ENCODE measurements at places on chromosomes 4 and X.

GRCh38 chrX:49992853-49993252, 70.5 kb downstream of the CLCN5 start:
- H3K4me3 ChIP-seq, result no peak overlapping the region
- peaks cover 29% of the 10 kb centered on the region for H3K27me3 ChIP-seq
- DNase-seq, result no peak
- no peaks in the 10 kb centered on the region for H3K36me3 ChIP-seq

- no peaks in the 10 kb centered on the region for H3K27me3 ChIP-seq
- no peak overlapping the region for H3K4me3 ChIP-seq
- H3K27ac ChIP-seq, result no peak overlapping the region
- H3K4me1 ChIP-seq, result no peaks in the 10 kb centered on the region
- no peak for DNase-seq
Measured at GRCh38 chr4:123468479-123469031, 72.0 kb downstream of the SPRY1 start.

DNA sequence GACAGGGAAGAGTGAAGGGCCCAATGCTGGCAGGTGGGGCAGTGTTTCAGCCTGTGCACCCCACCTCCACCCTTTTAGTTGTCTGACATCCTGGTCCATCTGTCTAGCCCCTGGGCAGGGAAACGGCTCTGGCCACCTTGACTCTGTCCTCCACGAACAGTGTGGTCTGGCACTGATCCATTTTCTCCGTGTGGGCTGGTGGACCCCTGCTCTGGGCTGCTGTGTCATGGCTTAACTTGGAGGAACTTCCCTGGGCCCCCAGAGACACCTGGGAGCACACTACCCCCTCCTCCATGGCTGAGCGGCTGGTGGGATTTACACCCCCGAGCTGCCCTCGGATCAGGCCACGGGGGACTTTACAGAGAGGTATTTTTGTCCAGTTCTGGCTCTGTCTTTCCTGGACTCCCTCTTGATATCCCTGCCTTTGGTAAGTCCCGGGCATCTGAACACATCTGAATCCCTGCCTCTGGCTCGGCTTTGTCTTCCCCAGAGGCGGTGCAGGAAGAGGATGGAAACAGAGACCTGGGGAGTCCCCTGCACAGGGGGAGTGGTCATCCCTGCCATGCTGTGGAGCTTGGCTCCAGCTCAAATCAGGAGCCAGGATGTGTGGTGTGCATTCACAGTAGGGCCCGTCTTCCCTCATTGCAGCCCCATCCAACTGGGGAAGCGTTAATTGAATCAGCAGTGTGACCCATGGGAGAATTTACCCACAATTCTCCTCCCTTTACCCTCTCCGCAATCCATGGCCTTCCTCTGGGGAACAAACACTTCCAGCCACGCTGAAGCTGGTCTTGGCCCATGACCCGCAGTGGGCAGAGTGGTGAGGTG, 6.3 kb upstream of the NKX1-1 start:
- H3K4me1 ChIP-seq, result no peaks in the 10 kb centered on the region
- H3K27me3 ChIP-seq, result no peaks in the 10 kb centered on the region
- no peak overlapping the region for H3K27ac ChIP-seq
- no peaks in the 10 kb centered on the region for H3K36me3 ChIP-seq

DNA sequence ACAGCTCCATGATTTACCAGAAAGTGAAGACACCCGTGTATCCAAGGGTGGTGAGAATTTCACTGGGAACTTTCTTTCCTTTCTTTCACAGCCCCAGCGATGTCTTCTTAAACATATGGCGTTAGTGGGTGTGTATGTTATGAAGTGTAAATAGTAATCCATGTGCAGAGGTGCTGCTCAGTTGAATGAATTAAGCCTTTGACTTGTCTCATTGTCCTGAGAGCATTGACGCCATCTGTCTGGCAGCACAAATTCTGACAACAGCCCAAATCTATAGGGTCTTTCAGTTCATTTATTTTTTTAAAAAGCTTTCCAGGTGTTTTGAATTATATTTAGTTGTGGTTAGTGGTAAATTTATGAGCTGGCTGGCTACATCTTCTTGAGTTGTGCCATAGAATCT, 69.4 kb downstream of the CLCN5 start:
- H3K27me3 ChIP-seq, result no peaks in the 10 kb centered on the region
- DNase-seq, result no peak
- no peak overlapping the region for H3K27ac ChIP-seq
- H3K36me3 ChIP-seq, result no peaks in the 10 kb centered on the region
- no peak overlapping the region for H3K4me3 ChIP-seq
- H3K4me1 ChIP-seq, result no peaks in the 10 kb centered on the region

GRCh38 chr4:187603093-187604025, 392.2 kb upstream of the ZFP42 start:
- H3K36me3 ChIP-seq, result no peaks in the 10 kb centered on the region
- no peaks in the 10 kb centered on the region for H3K27me3 ChIP-seq
- H3K4me1 ChIP-seq, result no peaks in the 10 kb centered on the region
- H3K4me3 ChIP-seq, result no peak overlapping the region
- H3K27ac ChIP-seq, result no peak overlapping the region

DNA sequence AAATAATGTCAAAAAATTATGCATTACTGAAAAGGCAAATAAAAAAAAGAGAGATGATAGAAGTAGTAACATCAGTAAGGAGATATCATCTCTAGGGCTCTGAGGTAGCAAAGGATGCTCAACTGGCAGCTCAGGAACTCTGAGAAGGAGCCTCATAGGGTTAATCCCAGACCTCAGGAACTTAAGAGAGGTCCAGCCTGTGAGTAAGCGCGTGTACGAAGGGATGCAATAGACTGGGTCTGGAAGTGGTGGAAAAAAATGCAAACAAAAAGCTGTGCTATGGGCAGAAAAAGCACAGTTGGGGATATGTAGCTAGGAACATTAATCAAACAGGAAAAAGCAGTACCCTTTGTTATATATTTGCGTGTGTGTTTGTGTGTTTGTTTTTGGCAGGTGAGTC, 282.0 kb downstream of the GALNTL6 start:
- no peak overlapping the region for H3K27ac ChIP-seq
- no peak overlapping the region for H3K4me3 ChIP-seq
- H3K4me1 ChIP-seq, result no peaks in the 10 kb centered on the region
- H3K27me3 ChIP-seq, result no peaks in the 10 kb centered on the region
- H3K36me3 ChIP-seq, result no peaks in the 10 kb centered on the region

GRCh38 chrX:109184506-109185139, 297.3 kb downstream of the GUCY2F start:
- H3K27ac ChIP-seq, result no peak overlapping the region
- H3K4me1 ChIP-seq, result no peaks in the 10 kb centered on the region
- no peak for DNase-seq
- H3K36me3 ChIP-seq, result no peaks in the 10 kb centered on the region
- peaks cover 32% of the 10 kb centered on the region for H3K27me3 ChIP-seq

- H3K27ac ChIP-seq, result no peak overlapping the region
- no peaks in the 10 kb centered on the region for H3K36me3 ChIP-seq
- no peaks in the 10 kb centered on the region for H3K4me1 ChIP-seq
- no peak for DNase-seq
- H3K4me3 ChIP-seq, result no peak overlapping the region
Measured at GRCh38 chr4:8117278-8117682, 41.3 kb downstream of the ABLIM2 start.

DNA sequence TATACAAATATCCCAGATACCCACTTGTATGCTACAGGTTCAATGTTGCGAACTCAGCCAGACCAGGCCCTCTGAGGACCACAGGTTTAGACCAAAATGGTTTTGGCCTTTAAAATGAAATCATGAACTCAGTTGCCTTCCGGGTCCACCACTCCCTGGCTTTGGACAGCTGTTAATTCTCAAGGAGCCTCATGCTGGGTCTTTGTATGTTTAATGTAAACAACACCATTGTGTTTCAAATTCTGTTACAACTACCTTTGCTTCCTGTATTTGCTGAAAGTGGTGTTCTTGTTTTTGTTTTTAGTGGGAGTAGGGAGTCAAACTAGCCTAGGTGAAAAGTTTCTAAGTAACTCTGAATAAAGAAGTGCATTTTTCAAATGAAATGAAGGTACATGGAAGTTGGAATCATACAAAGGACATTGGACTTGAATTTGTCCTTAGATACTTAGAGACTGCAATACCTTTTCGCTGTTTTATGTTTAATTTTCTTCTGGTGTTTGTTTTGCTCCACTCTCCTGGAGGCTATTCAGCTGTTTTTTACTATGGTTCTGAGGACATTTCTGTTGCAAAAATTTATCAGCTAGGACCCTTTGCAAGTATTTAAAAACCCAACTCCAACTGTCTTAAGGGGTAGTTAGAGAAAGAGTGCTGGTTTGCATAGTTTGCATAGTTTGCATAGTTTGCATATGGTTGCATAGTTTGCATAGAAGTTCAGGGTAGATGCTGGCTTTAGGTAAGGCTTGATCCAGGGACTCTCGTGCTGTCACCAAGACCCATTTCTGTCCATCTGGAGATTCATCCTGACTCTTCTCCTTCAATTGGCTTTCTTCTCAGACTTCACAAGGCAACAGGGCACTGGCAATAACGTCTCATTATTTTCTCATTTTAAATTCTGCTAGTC, 70.1 kb downstream of the MID1IP1 start:
- no peaks in the 10 kb centered on the region for H3K36me3 ChIP-seq
- peaks cover 43% of the 10 kb centered on the region for H3K27me3 ChIP-seq
- H3K4me3 ChIP-seq, result no peak overlapping the region
- H3K27ac ChIP-seq, result no peak overlapping the region

DNA sequence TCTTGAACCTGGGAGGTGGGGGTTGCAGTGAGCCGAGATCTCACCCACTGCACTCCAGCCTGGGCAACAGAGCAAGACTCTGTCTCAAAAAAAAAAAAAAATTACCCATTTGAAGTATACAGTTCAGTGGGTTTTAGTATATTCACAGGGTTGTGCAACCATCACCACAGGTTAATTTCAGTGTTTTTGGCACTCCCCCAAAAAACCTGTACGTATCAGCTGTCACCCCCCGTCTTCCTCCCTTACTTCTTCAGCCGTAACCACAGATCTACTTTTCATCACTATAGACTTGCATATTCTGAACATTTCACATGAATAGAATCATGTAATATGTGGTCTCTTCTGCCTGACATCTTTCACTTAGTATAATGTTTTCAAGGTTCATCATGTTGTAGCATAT, 11.7 kb upstream of the PTTG2 start:
- no peak overlapping the region for H3K4me3 ChIP-seq
- H3K27ac ChIP-seq, result no peak overlapping the region
- DNase-seq, result no peak
- H3K4me1 ChIP-seq, result no peaks in the 10 kb centered on the region
- H3K36me3 ChIP-seq, result no peaks in the 10 kb centered on the region
- H3K27me3 ChIP-seq, result no peaks in the 10 kb centered on the region

- no peak for DNase-seq
- no peaks in the 10 kb centered on the region for H3K4me1 ChIP-seq
- H3K27ac ChIP-seq, result no peak overlapping the region
- no peaks in the 10 kb centered on the region for H3K27me3 ChIP-seq
- no peaks in the 10 kb centered on the region for H3K36me3 ChIP-seq
- H3K4me3 ChIP-seq, result no peak overlapping the region
Measured at GRCh38 chr4:26135331-26135730, 185.5 kb upstream of the RBPJ start.

- no peaks in the 10 kb centered on the region for H3K27me3 ChIP-seq
- no peaks in the 10 kb centered on the region for H3K36me3 ChIP-seq
- H3K27ac ChIP-seq, result no peak overlapping the region
- H3K4me1 ChIP-seq, result no peaks in the 10 kb centered on the region
Measured at GRCh38 chr4:173301518-173302201, 32.5 kb downstream of the HMGB2 start.

DNA sequence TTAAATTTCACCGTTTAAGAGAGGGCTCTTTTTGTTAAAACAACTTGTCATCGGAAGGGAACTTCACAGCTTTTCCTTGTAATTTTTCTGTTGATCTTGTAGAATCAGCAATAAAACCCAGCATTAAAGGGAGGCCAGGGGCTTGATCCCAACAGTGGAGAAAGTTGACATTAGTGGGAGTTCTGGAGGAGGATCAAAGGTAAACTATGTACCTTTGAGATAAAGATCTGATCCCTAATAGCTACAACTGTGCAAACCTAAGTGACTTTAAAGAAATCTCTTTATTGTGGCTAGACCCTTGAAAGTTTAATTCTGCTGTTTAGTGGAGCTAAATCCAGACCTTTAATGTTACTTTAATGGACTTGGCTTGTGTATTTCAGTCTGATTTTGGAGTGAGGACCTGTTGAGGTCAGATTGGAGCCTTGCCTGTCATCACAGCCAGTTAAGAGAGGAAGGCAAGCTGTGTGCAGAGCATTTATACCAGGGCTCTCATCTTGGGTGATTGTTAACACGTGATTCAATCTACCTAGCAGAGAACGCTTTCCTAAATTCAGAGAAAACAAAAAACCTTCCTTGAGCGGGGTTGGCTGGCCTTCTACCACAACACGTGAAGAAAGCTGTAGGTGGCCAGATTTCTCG, 1.7 kb downstream of the DOCK11 start:
- no peak overlapping the region for H3K27ac ChIP-seq
- peaks cover 9% of the 10 kb centered on the region for H3K27me3 ChIP-seq
- H3K36me3 ChIP-seq, result no peaks in the 10 kb centered on the region
- no peak for DNase-seq

DNA sequence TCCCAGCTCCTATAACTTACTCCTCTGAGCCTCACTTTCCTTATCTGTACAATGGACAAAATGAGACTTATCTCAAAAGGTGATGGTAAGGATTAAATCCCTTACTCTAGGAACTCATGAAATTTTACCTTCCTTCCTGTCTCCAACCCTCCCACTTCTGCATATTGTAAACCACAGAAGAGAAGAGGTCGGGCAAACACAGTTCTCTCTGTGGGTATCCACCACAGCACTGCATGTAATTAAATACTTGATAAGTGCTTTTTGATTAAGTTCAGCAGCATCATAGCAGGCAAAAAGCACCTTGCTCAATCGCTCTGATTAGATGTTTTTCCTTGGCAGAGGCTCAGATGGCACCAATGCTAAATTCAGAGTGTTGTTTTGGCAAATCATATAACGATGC, 17.3 kb upstream of the TMEM192 start:
- H3K36me3 ChIP-seq, result no peaks in the 10 kb centered on the region
- DNase-seq, result no peak
- H3K27me3 ChIP-seq, result no peaks in the 10 kb centered on the region
- no peak overlapping the region for H3K27ac ChIP-seq
- H3K4me3 ChIP-seq, result no peak overlapping the region

DNA sequence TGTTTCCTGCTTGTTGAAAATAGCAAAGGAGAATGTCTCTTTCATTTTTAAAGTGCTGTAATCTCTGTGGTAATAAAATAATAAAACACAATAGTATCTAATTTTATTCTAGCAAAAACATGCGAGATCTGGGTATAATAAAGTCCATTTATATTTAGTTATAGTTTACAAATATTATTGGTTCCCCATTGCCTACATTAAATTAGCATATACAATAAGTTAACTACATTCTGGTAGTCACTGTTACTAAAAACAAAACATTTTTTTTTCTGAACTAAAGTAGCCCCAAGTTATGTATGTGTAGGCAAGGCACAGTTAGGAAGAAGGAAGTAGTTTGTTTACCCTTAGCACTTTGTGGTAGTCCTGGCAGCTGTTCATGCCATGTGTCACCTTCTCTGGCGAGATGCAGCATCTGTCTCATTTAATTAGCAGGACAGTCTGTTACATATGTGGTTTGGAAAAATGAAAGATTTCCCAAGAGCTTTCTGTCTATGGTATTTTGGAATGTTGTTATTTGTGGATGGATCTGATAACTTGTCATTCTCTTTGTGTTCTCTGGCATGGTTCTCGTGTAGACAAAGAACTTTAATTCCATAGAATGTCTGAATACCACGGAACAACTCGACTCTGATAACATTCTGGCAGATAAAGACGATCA, 231.3 kb upstream of the PITX2 start:
- H3K4me1 ChIP-seq, result no peaks in the 10 kb centered on the region
- no peaks in the 10 kb centered on the region for H3K27me3 ChIP-seq
- H3K4me3 ChIP-seq, result no peak overlapping the region
- H3K27ac ChIP-seq, result no peak overlapping the region

- no peak overlapping the region for H3K27ac ChIP-seq
- H3K27me3 ChIP-seq, result no peaks in the 10 kb centered on the region
- no peak for DNase-seq
- H3K4me1 ChIP-seq, result no peaks in the 10 kb centered on the region
- H3K36me3 ChIP-seq, result no peaks in the 10 kb centered on the region
Measured at GRCh38 chr4:101853691-101854090, 63.2 kb downstream of the BANK1 start.

All from breast epithelium (tissue), 4 donors.